ENCODE measurements at places on chromosomes 1 and 21.

- DNase-seq, result peak; percentile 54
Measured at GRCh38 chr1:227945891-227946623, 1.7 kb downstream of the WNT9A start.

- DNase-seq, result peak; percentile 97
Measured at GRCh38 chr1:7667625-7668218, 103.4 kb upstream of the VAMP3 start.

DNA sequence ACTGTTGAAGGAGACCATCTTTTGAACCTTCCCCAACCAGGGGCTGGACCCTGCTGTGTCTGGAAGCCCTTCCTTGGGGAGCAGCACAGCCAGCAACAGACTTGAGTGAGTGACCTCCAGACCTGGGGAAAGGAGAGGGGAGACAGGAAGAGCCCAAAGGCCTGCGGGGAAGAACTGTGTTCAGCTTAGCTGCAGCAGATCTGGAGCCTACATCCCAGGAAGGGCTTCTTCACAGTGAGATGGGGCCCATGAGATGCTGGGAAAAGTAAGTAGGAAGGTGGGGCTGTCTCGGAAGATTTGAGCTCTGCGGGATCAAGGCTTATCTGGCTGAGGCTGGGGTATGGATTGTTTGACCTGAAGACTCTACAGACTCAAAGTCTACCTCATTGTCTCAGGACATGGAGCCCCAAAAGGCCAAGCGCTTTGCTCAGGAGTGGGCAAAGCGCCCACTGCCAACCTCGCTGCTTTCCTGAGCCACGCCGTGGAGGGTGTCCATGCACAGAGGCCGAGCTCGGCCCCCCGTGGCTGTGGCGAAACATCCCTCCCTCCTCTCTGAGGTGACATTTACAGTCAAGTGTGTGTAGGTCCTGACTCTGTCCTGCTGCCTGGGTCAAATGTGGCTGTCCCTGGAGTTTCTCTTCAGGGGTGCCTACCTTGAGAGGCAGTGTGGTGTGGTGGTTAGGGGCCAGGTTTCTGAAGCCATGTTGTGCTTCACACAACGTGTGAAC is 24.5 kb downstream of the SPOCD1 start:
- DNase-seq, result no peak

GRCh38 chr1:48659801-48660200 is 116.9 kb downstream of the BEND5 start:
- no peak for DNase-seq

DNA sequence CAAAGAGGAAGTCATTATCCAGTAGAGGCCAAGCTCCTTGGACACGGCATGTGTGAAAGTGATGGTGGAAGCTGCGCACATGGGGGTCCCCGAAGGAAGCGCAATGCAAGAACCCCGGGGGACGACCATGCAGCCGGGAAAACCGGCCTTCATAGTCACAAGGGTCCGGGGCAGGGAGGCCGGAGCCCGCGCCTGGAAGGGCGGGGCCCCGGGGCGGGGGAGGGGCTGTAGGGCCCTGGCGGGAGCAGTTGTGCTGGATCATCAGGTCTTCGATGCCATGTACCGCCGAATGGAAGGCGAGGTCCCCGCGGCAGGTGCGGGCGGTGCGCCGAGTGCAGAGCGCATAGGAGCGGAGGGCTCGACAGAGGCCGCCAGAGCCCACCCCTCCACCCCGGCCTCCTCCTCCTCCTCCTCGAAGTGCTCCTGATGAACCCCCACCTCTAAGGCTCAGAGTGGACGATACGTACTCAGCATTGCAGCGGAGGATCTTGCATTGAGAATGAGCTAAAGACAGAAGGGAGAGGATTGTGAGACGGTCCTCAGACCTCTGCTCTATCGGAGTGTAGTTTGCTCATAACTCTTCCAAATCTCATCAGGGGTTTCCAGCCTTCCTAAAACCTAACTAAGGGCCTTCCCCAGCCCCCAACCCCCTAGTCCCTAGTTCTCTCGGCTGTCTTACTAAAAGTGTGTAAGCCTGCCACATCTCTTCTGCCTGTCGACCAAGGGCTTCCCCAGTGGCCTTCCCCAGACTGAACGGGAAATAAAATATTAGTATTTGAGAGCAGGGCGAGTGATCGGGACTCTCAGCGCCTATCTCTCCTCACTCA is 2.1 kb downstream of the HJV start:
- DNase-seq, result peak; percentile 43
